ENCODE measurements at places on chromosomes 6 and 20.

DNA sequence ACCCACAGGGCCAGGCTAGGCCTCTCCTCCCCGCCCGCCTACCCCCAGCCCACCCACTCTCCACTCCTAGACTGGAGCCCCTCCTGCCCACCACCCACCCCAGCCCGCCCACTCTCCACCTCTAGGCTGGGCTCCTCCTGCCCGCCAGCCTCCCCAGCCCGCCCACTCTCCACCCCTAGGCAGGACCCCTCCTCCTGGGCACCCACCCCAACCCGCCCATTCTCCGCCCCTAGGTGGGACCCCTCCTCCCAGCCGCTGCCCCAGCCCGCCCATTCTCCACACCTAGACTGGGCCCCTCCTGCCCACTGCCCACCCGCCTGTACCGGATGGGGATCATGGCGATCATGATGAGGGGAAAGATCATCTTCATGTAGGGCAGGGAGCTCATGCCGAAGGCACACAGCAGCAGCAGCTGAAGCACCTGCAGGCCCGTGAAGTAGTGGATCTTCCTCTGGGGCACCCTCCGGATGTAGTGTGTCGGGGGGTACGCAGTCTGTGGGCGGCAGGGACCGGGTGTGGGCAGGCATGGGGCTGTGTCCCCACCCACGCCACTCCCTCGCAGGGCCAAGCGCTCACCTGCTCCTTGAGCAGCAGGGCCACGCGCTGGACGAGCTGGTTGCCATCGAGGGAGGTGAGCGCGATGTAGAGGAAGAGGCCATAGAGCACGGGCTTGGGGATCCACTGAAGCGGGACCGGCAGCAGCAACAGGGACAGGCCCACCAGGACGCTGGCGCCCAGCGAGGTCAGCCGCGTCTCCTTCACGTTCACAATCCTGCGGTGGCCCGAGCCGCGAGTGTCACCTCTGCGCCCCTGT is 10.8 kb downstream of the SLC4A11 start:
- no peak for DNase-seq

- no peak for DNase-seq
Measured at GRCh38 chr6:162325826-162326225, 401.7 kb downstream of the PRKN start.

DNA sequence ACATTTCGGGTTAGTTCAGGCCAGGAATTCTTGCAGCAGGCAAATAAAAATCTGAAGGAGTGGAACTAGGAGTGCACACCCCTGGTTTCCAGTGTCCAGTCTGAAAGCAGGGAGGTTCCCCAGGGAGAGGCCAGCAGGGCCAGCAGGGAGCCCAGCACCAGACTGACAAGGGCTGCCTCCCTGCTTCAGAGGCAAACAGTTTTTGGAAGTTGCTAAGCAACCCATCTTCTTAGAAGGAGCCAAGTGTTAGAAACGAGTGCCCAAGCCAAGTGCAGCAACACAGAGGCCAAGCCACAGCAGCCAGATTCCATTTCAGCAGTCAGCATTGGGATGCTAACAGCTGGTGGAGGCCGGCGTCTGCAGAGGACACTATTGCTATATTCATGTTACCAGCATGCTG is 179.1 kb downstream of the SYNDIG1 start:
- DNase-seq, result peak; percentile 44

- DNase-seq, result no peak
Measured at GRCh38 chr6:133948472-133948871, 4.6 kb upstream of the TBPL1 start.

- DNase-seq, result no peak
Measured at GRCh38 chr6:511488-512137, 120.1 kb downstream of the IRF4 start.

DNA sequence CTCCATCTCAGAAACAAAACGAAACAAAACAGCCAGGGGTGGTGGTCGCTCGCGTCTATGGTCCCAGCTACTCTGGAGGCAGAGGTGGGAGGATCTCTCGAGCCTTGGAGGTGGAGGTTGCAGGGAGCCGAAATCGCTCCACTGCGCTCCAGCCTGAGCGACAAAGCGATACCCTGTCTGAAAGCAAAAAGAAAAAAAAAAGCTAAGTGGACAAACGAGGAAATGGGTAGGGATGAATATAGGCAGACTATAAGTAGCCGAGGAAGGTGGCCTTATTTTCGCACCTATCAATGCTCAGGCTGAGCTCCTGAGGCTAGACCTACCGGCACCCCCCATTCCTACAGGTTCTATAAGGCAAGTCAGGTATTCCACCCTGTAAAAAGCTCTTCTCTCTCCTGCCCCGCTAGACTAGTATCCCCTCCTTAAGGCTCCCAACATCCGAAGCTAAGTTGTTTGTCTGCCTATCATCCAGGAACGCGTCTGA is 650 bp upstream of the CASP8AP2 start:
- DNase-seq, result no peak

GRCh38 chr6:24640166-24640565 is 5.8 kb downstream of the KIAA0319 start:
- DNase-seq, result no peak

GRCh38 chr6:3314621-3315467 is 56.1 kb downstream of the PSMG4 start:
- DNase-seq, result no peak

Measured in right forelimb (tissue), 1 donor.